NT2/D1 (cell line): ENCODE measurements at places on chromosomes 1 and 21.

GRCh38 chr1:40984066-40984465 is 4.6 kb downstream of the CTPS1 start:
- no peak for DNase-seq

- DNase-seq, result no peak
Observed at GRCh38 chr1:204286315-204286714, 72.5 kb upstream of the GOLT1A start.

- DNase-seq, result no peak
Observed at GRCh38 chr1:56065729-56066128, 513.6 kb downstream of the PLPP3 start.

- DNase-seq, result no peak
Observed at GRCh38 chr1:119956306-119956705, 60.0 kb upstream of the ADAM30 start.

- DNase-seq, result no peak
Observed at GRCh38 chr1:202140833-202141232, 3.7 kb downstream of the ARL8A start.

DNA sequence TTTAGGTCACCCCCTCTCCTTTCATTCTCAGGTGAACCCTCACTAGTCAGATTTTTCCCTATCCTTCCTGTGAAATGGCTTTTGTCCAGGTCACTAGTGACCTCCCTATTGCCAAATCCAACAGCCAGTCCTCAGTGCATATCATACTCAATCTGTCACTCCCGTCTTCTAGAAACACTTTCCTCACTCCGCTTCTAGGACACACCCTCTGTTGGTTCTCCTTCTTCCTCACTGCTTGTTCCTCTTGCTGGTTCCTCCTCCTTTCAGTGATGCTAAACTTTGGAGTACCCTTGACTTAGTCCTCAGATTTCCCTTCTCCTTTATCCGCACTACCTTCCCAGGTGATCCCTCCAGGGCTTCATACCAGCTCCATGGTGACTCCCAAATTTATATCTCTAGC is 94.3 kb downstream of the RNF220 start:
- DNase-seq, result no peak

GRCh38 chr1:157137408-157138219 is 581 bp downstream of the ETV3 start:
- DNase-seq, result no peak

- DNase-seq, result no peak
Observed at GRCh38 chr1:46705408-46705807, 13.5 kb downstream of the EFCAB14 start.

DNA sequence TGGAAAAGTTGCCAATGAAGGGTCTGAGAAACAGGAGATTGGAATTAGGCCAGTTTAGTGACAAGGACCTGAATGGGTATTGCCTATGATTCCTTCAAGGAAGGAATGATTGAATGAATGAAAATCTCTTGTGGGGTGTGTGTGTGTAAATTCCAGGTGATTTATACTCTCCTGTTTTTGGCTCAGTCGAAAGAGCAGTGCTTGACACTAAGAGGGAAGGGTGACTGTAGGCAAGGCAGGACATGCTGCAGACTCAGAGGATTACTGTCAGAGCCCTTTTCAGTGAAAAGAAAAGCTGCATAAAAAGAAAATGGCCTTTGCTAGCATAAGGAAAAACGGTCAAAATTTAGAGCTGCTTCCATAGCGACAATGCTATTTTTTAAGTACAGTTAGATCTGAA is 30.1 kb downstream of the C1orf21 start:
- no peak for DNase-seq

DNA sequence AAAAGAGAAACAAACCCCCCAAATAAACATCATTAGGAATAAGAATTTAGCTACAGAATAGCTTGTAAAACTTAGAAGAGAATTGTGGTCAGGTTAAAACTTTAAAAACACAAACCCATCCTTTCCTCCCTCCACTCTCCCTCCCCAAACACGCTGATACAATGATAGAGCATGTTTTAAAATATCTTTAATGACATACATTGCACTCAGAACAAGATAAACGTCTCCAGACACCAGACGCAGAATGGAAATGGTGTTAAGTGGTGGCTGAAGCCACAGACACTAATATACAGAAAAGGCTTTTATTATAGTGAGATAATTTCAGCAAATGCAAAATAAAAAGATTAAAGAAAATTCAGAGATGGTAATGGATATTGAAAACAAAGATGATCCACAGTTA is 58.9 kb upstream of the SAMD13 start:
- no peak for DNase-seq

DNA sequence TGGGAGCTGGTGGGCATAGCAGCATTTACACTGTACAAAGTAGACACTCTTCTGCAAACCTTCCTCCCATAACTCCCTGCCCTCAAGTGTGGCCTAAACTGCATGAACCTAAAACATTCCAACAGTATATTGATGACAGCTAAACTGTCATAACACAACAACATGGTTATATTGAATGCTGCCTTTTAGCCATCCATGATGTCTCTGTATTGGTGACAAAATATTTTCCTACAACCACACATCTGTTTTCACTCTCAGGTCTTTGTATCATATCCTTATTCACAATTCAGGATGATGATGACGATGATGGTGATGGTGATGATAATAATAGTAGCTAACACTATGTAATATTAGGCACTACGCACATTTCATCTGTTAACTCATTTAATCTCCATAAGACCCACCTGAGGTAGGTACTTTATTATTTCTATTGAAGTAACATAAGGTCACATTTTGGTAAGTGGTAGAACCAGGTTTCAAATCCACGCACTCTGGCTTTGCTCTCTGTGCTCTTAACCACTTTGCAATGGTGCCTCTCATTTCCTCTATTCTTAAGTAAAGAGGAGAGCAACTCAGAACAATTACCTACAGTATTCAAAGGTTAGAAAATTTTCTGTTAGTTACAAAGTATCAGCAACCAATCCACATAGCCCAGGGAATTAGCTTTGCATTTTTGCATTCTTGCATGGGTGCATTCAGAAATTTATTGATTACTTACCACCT is 185.1 kb upstream of the LMO4 start:
- DNase-seq, result no peak

GRCh38 chr1:185483664-185484450 is 166.8 kb upstream of the IVNS1ABP start:
- no peak for DNase-seq

DNA sequence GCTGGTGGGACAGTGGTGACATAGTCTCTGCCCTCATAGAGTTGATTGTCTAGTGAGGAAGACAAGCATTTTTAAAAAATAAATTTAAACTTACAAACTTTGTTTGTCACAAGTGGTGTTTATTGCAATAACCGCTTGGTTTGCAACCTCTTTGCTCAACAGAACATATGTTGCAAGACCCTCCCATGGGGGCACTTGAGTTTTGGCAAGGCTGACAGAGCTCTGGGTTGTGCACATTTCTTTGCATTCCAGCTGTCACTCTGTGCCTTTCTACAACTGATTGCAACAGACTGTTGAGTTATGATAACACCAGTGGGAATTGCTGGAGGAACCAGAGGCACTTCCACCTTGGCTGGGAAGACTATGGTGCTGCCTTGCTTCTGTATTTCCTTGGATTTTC is 58.4 kb downstream of the LAMC2 start:
- DNase-seq, result no peak

GRCh38 chr1:165907256-165907857 is 79.9 kb downstream of the UCK2 start:
- DNase-seq, result no peak

DNA sequence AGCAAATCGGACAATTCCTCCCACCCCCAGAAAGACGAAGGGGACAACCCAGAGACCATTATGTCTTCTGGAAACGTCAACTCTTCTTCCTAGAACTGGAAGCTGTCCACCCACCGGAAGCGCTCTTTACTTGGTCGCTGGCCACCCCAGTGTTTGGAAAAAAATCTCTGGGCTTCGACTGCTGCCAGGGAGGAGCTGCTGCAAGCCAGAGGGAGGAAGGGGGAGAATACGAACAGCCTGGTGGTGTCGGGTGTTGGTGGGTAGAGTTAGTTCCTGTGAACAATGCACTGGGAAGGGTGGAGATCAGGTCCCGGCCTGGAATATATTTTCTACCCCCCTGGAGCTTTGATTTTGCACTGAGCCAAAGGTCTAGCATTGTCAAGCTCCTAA is 3.2 kb downstream of the S1PR1 start:
- no peak for DNase-seq

- DNase-seq, result no peak
Observed at GRCh38 chr1:230641346-230641745, 935 bp upstream of the COG2 start.

DNA sequence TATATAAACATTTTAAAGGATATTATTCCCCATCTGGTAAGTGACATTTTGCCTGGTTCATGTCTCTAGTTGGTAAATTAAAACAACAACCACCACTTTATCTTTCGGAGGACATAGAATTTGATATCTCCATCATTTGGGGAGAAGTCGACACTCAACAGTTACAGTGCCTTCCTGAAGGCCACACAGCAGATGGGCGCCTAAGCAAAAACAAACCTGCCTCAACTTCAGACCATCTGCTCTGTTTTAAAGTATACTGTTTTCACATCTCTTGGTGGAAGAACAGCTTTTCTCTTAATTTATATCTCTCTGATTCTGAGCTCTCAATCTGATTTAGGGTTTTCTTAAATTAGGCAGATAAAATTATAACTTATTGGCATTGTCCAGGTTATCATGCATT is 282.2 kb downstream of the RYR2 start:
- no peak for DNase-seq

GRCh38 chr1:10915594-10915993 is 96.9 kb upstream of the TARDBP start:
- no peak for DNase-seq

- DNase-seq, result no peak
Observed at GRCh38 chr1:157785248-157785647, 8.3 kb upstream of the FCRL2 start.
